ENCODE measurements at places on chromosomes 3 and 15.

DNA sequence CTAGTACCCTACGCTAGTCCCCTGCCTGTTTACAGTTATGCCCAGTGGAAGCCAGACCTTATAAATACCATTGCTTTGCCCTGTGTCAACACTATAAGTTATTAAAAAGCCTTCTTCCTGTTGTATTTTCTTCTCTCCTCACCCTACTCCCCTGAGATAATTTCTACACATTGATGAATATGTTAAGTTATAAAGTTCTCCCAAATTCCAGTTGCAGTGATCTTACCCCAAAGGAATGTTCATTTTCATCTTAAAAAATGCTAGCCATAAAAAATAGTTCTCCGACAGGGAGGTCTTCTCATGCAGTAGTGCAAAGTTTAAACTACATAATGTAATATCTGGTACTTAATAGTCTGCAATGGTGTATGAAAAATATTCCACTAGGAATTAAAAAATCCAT, 58.6 kb downstream of the MAP2K5 start:
- DNase-seq, result no peak

- DNase-seq, result no peak
Measured at GRCh38 chr3:12495749-12496452, 11.6 kb downstream of the TSEN2 start.

DNA sequence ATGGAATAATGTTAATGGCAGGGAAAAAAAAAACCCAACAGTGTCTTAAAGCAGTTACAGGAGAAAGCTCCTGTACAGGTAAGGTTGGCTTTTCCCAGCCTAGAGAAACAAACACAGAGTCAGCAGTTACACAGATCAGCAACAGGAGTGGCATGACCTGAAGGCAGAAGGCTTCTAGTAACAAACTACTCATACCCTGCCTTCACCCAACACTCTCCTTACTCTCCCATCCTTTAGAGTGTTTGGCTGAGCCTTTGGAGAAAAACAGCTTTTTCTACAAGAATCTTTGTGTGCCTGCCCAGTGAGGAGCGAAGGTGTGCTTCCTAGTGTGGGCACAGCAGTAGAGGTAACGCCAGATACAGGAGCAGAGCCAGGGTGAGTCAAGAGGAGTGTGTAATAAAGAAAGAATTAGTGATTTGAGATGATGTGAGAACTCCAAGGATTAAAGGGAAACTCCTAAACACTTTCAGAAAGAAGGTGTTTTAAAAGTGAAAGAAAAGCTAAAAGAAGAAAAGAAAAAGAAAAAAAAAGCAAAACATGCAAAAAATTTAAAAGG, 152.7 kb downstream of the POLR2M start:
- no peak for DNase-seq

GRCh38 chr3:143151004-143151731, 31.6 kb downstream of the CHST2 start:
- no peak for DNase-seq

- DNase-seq, result no peak
Measured at GRCh38 chr3:123757281-123757940, 126.7 kb downstream of the MYLK start.

All from T-helper 22 cell (primary cell).